ENCODE measurements at places on chromosomes 16 and 17. TPM values are rescaled to one million over a fixed set of nuclear protein-coding genes. Genes with fewer than 3 reads are reported as not detected.

Gene TP53TG3C
- not detected for total RNA-seq

Gene PRSS8
- total RNA-seq, result not detected

Gene MMP15
- total RNA-seq, result 14.9 TPM

Gene GUCY2D
- not detected for total RNA-seq

Gene PYDC1
- total RNA-seq, result not detected

Gene AOC3
- 128 TPM for total RNA-seq

Gene GPR179
- total RNA-seq, result not detected

Gene YBX2
- not detected for total RNA-seq

Gene SGCA
- 78.5 TPM for total RNA-seq

Gene KNOP1
- total RNA-seq, result 2.4 TPM

Gene MFAP4
- total RNA-seq, result 280 TPM

Gene NOTUM
- total RNA-seq, result not detected

Gene CASKIN1
- total RNA-seq, result not detected

Gene RILP
- total RNA-seq, result 103 TPM

Gene NPIPB6
- total RNA-seq, result 1.7 TPM

Gene RRAD
- 54.2 TPM for total RNA-seq

Measured in ascending aorta (tissue), 2 donors.